ENCODE measurements at places on chromosomes 12 and 14.

- no peaks in the 10 kb centered on the region for H3K27me3 ChIP-seq
- H3K36me3 ChIP-seq, result no peaks in the 10 kb centered on the region
- no peak overlapping the region for H3K27ac ChIP-seq
- no peak overlapping the region for H3K4me3 ChIP-seq
- DNase-seq, result no peak
- H3K4me1 ChIP-seq, result 0 out of 2 replicates have a peak, but pooled peaks cover 5% of the 10 kb centered on the region
Measured at GRCh38 chr12:66092559-66093269, 37.8 kb downstream of the LLPH start.

DNA sequence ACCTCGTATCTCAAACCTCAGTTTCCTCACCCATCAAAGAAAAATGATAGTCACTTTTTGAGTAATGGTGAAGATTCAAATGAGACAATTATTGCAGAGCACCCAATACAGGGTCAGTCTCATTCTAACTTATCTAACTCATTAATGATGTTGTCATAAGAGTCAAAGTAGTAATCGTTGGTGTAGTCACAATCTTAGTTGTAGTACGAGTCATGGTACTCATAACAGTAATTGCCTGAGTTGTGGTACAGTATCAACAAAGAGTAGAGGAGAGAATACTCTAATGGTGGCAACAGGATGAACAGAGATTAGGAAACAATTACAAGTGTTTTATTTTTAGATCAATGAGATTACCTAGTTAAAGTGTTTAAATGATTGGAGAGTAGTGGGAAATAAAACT lies 93.6 kb upstream of the TMTC2 start:
- no peak overlapping the region for H3K4me3 ChIP-seq
- H3K27me3 ChIP-seq, result no peaks in the 10 kb centered on the region
- no peaks in the 10 kb centered on the region for H3K36me3 ChIP-seq
- no peak for DNase-seq

GRCh38 chr14:34379816-34380470 lies 82.1 kb downstream of the SPTSSA start:
- no peaks in the 10 kb centered on the region for H3K36me3 ChIP-seq
- no peak overlapping the region for H3K27ac ChIP-seq
- peaks cover 14% of the 10 kb centered on the region for H3K4me1 ChIP-seq
- H3K27me3 ChIP-seq, result no peaks in the 10 kb centered on the region

DNA sequence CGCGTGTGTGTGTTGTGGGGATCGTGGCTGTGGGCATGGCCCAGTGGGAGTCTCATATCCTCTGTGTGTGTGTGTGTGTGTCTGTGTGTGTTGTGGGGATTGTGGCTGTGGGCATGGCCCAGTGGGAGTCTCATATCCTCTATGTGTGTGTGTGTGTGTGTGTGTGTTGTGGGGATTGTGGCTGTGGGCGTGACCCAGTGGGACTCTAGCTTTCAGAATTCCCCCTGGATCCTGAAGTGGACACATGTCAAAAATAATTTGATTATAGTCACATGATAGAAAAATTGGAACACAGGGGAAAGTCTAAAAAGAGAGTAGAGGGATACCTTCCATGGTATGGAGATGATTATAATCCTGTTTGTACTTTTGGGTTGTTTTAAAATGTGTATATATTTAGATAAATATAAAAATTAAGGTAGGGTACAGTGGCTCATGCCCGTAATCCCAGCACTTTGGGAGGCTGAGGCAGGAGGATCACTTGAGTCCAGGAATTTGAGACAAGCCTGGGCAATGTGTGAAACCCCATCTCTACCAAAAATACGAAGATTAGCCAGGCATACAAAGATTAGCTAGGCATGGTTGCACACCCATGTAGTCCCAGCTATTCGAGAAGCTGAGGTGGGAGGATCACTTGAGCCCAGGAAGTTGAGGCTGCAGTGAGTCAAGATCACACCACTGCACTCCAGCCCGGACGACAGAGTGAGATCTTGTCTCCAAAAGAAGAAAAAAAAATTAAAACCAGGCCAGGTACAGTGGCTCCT lies 11.0 kb downstream of the PAPLN start:
- H3K27ac ChIP-seq, result no peak overlapping the region
- no peaks in the 10 kb centered on the region for H3K4me1 ChIP-seq
- H3K27me3 ChIP-seq, result peaks cover 33% of the 10 kb centered on the region
- no peaks in the 10 kb centered on the region for H3K36me3 ChIP-seq

Measured in HepG2 (cell line).